Activated CD8-positive, alpha-beta memory T cell treated with anti-CD3 and anti-CD28 coated beads, Interleukin-2, amount 50 U/mL, for 4 hours (primary cell): ENCODE measurements at places on chromosomes 12 and 14.

GRCh38 chr12:12400793-12401192, 43.9 kb downstream of the BORCS5 start:
- DNase-seq = no peak

DNA sequence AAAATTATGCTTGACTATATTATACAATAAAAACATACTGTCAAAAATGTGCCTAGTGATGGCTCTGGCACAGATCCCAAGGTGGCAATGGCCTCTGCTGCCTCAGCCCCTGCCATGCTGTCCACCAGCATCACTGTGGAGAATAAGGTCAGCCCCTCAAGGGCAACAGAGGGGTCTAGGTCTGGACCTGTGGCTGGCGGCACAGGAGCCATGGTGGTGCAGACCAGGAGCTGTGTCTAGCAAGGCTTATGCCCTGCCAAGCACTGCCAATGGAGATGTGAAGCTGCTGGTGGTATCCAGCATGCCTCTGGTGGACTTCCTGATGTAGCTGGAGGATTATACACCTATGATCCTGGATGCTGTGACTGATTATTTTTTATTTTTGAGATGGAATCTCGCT, 125.9 kb downstream of the DENND5B start:
- no peak for DNase-seq

- no peak for DNase-seq
Measured at GRCh38 chr12:100184549-100185145, 16.0 kb upstream of the ACTR6 start.

DNA sequence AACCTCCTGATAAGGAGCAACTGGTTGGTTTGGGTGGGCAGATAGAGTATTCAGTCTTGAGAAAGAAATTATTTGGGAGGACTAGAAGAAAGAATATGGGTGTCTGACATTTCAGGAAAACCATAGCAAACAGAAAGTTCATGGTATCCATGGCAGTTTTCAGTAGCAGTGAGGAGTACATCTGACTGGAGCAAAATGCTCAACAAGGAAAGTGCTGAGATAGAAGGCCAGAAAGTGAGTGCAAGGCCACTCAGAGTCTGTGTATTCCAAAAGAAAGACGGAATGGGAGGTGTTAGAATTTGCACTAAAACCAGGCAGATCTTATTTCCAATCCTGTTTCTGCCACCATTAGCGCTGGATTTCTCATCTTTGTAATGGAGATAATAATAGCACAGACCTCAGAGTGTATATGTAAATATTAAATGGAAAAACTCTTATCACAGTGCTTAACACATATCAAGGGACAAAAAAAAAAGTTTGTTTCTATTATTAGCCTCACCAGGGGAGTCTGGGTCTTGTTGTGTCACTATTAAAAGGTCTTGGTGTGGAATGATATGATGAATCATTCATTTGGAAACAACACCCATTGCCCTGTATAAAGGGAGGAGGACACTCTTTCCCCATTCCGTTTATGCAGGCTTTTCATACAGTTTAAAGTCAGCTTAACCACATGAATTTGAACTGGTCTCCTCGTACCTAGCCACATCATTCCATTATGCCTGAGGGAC, 349.8 kb downstream of the IPO8 start:
- DNase-seq = no peak

DNA sequence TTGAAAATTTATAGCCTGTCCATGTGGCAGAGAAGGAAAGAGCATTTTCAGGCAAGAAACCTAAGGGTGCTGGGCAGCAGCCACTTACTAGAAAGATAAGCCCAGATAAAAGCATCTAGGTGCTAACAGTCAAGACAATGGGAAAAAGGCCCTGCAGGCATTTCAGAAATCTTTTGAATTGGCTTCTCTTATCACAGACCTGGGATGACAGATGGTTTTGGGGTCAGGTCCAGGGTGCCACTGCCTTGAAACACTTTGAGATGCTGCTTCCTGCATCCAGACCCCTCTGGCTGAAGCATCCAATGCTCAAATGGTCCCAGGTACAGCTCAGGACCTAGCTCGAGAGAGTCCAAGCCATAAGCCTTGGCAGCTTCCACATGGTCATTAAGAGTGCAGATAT, 466.5 kb downstream of the FSCB start:
- DNase-seq = no peak

- no peak for DNase-seq
Measured at GRCh38 chr12:119182701-119183493, 4.2 kb downstream of the HSPB8 start.

DNA sequence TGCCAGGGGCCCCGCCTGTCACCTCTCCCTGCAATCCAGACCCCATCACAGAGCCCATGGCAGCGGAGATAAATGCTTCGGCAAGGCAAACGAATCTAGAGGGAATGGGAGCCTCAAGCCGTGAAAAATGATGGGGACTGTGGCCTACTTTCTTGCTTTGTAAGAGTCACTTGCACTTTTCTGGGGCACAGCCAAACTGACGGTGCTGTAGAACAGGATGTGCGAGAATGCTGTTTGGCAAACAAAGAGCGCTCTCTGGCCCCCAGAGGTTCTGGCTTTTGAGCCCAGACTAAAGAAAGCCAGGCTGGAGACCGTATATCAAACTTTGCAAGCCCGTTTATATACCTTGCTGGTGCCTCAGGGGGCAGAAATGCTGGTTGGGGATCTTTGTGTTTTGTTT, 108.7 kb downstream of the CACNA1C start:
- DNase-seq = no peak

DNA sequence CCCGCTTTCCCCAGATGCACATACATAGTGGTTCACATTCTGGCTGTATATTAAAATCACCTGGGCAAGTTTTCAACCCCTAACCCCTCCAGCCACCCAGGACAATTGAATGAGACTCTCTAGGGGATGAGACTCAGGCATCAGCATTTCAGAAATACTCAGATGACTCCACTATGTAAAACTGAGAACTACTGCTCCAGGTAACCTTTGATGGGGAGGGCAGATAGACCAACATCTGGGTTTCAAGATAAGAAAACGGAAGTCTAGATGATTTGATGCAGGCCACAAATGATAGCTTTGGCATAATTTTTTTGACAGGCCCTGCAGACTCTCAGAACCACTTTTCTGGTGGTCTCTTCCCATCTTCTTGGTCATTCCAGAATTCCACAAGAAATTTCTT, 341.1 kb downstream of the EMP1 start:
- DNase-seq = no peak

DNA sequence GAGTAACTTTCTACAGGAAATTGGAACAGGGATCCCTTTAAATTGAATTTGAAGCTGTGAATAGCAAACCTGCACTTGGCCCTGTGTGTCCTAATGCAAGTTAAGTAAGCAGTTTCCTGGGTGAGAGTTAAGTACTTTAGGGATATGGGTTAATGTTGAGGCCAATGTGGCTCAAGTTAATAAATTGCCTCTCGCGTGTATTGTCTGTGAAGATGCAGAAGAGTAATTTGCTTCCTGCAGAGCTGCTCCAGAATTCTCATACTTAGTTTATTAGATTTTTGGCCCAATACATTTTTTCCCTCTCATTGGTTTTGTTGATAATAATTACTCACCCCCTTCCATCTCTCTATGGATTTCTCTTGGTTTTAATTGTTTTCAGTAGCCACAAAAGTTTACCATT, 86.5 kb downstream of the SLC25A47 start:
- no peak for DNase-seq

DNA sequence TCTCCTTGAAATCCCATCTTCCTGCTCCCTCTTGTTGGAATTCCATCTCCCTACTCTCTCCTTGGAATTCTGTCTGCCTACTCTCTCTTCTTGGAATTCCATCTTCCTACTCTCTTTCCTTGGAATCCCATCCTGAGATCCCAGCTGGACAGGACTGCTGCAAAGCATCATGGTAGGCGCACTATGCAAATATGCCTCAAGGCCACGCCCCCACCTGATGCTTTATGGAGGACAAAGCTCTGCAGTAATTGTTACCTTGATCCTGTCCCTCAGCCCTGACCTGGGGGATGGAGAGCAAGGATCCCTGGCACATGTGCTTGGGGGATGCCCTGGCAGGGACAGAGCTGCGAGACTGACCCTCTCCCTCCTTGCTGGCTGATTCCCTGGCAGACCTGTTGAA, 185.6 kb downstream of the TBX5 start:
- DNase-seq = no peak

DNA sequence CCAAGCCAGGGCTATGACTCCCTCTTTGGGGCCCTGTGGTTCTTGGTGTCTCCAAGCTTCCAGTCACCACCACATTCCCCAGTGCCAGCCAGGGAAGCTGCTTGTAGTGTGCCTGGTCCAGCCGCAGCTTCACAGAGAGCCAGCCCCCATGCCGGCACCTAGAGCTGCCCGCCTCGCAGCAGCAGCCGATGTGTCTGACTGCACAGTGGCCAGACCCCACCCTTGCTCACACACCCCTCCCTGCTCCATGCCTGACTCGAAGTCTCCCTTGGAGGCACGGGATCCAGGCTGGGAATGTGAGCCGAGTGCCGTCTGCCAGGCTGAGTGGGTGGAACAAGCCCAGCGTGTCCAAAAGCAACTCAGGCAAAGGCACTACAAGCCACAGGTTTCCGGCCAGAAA, 123.3 kb upstream of the SFSWAP start:
- DNase-seq = no peak

- DNase-seq = no peak
Measured at GRCh38 chr12:3901116-3901515, 27.9 kb upstream of the PARP11 start.

DNA sequence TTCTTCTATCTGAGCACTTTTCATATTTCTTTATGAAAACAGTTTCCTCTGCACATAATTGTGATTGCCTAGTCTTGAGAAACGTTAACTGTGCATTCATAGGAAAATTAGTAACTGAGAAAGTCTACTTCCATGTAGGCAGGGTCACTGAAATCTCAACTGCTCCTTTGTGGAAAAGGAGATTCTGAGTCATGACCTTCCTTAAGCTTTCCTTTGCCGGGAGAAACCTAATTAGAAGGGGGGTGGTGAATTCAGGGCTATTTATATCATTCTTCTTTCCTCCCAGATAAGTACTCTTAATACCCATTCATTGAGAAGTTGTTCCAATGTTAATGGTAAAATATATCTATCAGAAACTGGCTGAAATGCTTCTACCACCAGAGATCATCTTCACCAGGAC, 751.0 kb upstream of the TMEM132C start:
- DNase-seq = no peak

- no peak for DNase-seq
Measured at GRCh38 chr14:88870777-88871176, 46.3 kb downstream of the TTC8 start.

DNA sequence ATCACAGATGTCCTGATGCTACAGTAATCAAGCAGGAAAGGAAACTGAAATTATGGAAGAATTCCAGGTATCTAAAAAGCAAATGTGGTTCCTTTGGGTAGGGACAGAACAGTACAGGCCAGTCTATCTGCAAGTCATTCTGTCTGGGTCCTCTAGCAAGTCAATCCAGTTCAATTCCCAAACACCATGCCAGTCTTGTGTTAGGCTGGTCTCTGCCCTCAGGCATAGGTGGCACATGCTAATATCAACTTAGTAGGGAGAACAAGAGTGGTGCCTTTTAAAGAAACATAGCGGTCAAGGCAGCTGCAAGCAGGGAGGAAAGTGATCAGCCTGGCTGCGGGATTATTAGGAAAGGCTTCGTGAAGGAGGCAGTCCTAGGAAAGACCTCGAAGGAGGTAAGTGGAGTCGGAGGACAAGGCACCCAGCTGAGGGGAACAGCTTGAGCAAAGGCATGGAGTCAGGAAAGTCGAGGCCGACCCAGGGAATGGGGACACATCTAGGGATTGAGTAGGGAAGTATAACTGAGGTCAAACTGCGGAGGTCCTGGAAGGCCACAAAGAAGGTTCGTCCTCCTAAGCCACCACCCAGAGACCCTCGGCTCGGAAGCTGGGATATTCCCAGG, 3.8 kb upstream of the PLEKHG6 start:
- no peak for DNase-seq

GRCh38 chr12:107196681-107197080, 103.3 kb upstream of the CRY1 start:
- DNase-seq = no peak

DNA sequence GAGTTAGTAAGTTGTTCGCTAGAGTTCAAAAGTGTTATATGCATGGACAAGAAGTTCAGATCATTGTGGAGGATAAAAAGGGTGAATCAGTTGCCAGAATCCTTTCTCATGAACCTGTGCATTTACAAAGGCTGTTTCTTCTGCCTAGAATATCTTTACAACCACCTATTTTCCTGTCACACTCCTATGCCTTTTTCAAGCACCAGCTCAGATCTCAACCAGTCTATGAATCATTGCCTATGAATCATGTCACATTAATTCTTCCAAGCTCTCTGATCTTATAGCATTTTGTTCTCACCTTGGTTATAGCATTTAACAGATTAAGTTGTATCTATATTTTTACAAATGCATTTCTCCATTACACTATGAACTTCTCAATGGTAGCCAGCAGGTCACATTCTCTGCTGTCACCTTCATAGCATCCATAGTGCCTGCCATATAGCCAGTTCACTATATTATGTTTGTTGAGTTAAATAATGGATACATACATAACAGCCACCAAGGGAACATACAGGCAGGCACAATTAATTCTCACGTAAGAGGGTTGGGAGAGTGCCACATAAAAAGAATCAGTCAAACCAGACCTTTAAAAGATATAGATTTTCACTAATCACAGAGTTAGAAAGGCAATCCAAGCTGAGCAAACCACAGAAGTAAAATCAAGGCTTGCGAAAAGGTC, 573.0 kb downstream of the FOXG1 start:
- no peak for DNase-seq

DNA sequence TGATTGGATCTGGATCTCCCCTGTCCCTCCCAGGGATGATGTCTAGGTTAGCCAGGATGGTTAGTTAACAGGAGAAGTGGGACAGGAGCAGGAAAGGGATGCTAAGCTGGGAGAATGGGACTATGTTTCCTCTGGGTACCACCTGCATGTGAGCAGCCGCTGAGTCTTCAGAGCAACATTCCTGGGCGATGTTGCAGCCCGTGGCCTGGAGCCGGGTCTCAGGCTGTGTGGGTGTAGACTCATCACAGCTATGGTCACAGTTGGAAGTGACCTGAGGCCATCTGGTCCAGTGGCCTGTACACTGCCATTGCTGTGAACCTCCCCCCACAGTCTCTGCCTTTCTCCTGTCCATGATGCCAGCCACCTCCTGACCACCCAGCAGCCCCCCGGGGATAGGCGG, 422.6 kb downstream of the DPF3 start:
- DNase-seq = no peak

GRCh38 chr12:93722179-93722578, 45.0 kb downstream of the CRADD start:
- DNase-seq = no peak

- DNase-seq = no peak
Measured at GRCh38 chr14:78618368-78618767, 448.2 kb downstream of the NRXN3 start.

- no peak for DNase-seq
Measured at GRCh38 chr12:129704232-129704830, 199.5 kb downstream of the TMEM132D start.

- DNase-seq = no peak
Measured at GRCh38 chr12:53391724-53392123, 11.7 kb downstream of the SP1 start.

DNA sequence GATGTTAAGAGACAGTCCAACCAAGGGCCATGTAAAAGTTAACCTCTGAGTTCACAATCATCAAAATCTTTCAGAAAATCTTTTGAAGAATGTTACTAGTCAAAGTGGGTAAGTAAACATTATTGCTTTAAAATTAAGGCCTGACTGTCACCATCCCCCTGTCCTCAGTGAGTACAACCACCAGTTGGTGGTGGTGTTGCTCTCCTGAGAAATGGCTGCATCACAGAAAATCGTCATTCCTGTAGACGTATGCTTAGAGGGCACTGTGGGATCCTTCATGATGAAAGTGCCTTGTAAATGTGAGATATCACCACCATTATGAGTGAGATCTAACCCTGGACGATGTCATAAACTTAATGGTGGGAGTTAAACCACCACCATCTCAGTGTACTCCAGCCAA, 451.2 kb downstream of the RPS29 start:
- no peak for DNase-seq

GRCh38 chr12:98743362-98743953, 98.4 kb downstream of the APAF1 start:
- no peak for DNase-seq
